CD8-positive, alpha-beta memory T cell (primary cell): ENCODE measurements at places on chromosomes 13 and 19. TPM values are rescaled to one million over a fixed set of nuclear protein-coding genes. Genes with fewer than 3 reads are reported as not detected.

GRCh38 chr19:40673397-40673796, 17.1 kb downstream of the NUMBL start:
- DNase-seq = no peak

DNA sequence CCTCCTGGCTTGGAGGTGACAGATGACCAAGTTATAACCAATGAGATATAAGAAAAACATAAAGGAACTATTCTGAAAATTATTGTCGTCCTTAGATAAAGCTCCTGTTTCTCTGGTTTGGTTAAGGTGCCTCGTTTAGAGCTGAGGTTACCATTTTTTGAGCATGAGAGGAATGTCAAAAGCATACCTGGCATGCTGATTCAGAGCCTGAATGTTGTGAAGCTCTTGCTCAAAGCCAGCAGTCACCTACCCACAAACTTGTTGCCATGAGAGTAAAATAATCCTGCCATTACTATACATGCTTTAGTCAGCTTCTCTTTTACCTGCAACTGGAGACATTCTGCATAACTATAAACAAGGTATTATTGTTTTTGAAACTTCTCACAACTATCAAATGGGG, 1116.2 kb downstream of the DIAPH3 start:
- no peak for DNase-seq

- no peak for DNase-seq
Measured at GRCh38 chr13:61415058-61415721, 459 bp downstream of the PCDH20 start.

DNA sequence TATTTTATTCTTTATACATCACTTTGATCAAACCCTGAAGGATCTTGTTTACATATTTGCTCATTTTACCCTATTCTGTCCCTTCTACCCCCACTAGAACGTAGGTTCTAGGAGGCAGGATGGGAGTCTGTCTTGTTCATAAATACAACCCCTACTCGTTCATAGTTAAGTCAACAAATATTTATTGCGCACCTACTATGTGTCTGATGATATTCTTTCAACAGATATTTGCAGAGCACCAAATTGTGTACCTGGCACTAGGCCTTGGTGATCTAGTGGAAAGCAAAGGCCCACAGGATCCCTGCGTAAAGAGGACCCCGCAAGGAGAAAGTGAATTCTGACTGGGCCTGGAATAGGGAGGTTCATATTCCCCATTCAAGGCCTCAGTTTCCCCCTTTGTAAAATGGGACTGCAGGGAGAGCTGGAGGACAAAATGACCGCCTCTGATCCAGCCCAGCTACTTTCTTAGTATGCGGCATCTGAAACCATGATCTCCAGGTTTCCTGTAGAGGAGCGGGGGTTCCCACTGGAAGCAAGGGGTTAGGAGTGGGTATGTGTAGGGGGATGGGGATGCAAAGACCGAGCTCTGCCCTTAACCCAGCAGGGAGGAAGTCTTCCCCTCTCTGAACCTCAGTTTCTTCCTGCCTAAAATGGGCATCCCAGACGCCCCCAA, 534 bp upstream of the GEMIN7 start:
- DNase-seq = no peak

GRCh38 chr13:86409466-86410241, 610.4 kb upstream of the SLITRK6 start:
- no peak for DNase-seq

DNA sequence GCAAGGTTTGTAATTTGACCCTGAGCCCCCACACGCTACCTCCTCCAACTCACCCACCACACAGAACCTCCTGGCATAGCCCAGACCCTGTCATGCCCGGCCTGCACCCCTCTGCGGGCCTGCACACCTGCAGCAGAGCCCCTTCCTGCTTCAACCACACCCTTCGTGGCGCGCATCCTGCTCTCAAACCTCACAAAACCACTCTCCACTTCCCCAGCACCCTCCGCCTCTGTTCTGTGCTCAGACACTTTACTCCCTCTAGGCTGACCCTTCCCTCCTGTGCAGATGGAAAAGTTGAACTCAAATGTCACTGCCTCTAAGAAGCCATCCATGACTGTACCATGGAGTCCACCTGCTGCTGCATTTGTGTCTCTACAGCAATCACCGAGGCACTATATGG, 28.5 kb downstream of the FAAP24 start:
- DNase-seq = no peak

DNA sequence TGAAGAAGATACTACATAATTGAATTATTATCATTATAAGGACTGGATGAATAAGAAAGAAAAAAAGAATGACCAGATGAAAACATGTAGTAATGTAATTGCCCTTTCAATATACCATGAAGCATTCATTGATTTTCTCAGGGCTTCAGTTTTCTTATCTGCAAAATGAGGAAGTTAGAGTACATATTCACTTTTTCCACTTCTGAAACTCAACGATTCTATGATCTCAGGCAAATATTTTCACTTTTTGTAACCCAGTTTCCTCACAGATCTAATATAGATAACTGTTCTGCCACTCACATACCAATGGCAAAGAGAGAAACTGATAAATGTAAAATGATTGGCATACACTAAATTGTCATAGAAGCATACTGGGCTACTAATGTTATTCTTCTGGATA, 856.6 kb upstream of the KLHL1 start:
- DNase-seq = no peak

DNA sequence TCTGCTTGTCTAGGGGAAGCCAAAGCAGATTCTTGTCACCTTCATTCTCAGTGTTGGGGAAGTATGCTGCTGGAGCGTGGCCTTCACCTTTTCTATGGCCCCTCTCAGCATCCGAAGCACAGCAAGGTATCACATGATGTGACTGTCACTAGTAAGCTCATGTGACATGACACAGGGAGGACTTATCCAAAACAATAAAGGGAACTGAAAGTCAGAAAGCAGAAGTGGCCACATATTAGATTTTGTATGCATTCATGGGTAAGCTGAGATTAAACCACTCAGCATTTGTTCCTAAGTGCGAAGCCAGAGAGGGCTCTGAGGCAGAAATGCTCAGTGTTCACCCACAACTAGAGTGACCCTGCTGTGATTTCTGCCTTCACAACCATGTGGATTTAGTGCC, 72.8 kb upstream of the PCDH8 start:
- no peak for DNase-seq

GRCh38 chr19:1361601-1362386, 21.9 kb upstream of the NDUFS7 start:
- no peak for DNase-seq

DNA sequence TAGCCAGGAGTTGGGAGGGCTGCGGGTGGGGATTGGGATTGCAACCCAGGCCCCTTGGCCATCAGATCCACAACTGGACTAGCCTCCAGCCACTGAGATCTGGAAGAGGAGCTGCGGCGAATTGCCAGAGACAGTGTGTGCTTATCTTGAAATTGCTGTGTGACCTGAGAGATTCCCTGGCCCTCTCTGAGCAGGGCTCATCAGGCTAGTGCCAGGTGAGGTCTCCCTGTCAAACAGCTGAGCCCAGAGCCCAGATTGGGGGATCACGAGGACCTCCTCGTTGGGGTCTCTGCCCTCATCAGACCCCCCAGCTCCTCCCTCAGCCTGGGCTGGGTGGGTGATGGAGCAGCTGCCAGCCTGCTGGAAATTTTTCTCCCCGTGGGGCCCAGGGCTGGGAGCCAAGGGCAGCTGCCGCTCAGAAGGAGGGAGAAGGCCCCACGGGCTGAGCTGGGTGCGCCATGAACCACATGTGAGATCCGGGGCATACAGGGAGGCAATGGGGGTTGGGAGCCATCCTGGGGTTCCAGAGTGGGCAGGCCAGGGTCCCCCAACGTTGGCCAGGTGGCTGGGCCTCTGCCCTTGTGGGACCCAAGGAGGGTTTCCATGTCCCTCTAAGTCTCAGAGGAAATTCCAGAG, 7.2 kb downstream of the FUT5 start:
- no peak for DNase-seq

- no peak for DNase-seq
Measured at GRCh38 chr13:49466292-49466838, 22.3 kb downstream of the SETDB2 start.

DNA sequence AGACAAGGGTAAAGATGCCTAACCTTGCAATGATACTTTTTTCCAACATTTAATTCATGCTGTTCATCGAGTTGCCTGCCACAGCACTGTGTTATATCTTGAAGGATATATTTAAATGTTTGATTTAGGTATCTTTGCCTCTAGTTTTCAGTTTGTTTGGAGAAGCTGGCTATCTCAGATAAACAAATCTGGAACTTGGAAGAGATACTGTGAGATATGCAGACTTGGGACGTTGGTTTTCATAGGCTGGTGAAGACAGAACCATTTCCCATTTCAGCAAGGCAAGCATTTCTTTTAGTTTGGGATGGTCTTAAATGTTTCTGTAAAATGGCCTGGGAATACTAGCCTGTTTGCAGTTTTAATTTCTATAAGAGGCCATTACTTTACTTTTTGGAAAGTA, 3.3 kb downstream of the RNASEH2B start:
- DNase-seq = no peak

DNA sequence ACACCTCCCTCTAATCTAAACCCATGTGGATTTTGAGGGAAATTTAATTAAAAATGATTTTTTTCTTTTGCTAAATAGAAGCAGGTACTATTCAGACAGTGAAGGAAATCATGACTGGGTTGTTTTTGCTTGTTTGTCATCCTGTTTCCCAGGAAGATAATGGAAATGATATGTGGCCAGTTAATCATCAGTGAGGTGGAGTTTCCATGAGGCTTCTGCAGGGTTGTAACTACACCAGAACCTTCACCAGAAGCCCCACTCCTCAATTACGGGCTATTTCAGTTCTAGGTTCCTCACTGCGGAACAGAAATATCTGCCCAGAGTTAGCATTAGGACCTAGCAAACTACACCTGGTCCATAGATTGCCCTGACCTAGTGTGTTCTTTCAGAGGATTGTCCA, 394.0 kb downstream of the DLEU7 start:
- no peak for DNase-seq

DNA sequence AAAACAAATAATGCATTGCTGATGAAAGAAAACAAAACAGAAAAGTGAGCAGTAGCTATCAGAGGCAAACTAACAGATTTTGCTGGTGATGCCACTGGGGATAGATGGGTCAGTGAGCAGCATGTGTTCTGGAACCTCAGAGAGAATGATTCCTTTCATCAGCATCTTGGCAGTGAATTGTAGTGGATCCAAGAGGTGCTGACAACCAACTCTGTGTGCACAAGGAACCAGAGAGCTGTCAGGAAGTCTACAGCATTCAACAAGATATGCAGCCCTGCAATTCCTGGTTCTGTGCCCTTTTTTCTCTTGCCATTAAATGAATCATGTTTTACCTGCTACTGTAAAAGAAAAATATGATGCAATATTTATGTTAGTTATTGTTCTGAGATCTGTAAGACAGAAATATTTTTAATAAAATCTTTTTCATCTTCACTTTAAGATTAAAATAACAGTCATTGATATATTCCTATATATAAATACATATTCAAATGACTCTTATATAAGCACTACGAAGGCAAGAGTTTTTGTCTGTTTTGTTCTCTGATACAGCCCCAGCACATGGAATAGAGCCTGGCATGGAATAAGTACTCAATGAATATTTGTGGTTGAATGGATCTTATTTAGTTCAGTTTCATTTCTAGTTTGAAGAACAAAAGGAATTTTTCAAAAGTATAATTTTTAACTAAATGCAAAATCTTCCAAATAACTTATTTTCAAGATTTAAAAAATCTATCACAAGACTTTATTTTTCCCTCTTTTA, 80.8 kb downstream of the FREM2 start:
- no peak for DNase-seq

DNA sequence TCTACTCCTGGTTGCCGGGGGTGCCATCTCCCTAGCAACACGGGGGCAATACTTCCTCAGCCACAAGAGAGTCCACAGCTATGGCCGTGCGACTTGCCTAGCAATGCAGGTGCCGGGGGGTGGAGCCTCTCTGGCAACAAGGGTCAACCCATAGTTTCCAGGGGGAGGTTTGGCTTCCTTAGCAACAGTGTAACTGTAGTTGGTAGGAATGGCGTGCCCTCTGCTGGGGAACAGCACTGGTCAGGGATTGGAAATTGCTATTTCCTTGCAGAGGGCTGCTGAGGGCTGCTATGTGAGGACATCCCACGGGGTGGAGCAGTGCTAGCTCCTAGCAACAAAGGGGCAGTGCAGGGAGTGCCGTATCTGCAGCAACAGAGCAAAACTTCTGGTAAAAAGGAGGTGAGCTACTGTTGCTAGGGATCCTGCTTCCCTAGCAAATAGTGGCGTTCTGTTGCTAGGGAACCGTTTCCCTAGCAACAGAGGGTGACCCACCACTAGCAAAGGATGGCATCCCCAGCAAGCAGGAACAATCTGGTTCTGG, 7.0 kb upstream of the TMC4 start:
- DNase-seq = no peak

DNA sequence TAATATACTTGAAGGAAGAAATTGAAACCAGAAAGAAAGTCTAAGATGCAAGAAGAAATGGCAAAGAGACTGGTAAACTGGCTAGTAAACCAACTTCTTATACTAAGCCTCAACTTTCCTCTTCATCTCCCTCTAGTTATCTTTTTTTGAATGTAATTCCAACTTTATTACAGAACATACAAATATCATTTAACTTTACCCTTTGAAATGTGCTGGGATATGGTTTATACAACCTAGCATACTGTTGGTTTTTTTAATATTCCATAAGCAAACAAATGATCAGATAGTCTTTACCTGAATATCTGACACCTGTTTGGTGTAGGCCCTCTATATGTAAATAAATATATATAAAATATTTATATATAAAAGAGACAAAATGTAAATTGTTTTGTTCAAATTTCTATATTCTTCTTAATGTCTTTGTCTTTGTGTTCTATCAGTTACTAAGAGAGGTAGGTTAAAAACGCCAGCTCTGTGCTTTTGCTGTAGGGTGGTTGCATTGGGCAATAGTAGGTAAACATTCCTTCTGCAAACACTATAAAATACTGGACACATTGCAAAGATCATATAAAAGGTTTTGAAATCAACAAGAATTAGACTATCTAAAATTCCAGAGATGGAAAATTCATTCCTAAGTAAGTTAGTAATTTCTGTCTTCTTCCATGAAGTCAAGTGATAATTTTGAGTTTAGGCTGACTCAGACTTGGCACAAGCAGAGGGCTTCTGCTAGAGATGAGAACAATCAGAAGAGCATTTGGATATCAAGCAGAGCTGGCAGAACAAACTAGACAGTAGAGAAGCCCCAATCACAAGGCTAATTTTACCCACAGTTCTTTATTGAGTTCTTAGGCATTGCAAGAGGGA, 383.3 kb downstream of the RFC3 start:
- no peak for DNase-seq

GRCh38 chr19:50490991-50491472, 14.4 kb upstream of the GARIN5A start:
- DNase-seq = no peak

SIGLEC5 gene
- total RNA-seq = 0.13 TPM

C13orf46 gene
- total RNA-seq = 1.8 TPM

GPR12 gene
- total RNA-seq = not detected

CBY2 gene
- not detected for total RNA-seq

KLK11 gene
- not detected for total RNA-seq

GRIN3B gene
- total RNA-seq = not detected

ZNF836 gene
- 10.6 TPM for total RNA-seq

CAPN12 gene
- 5.3 TPM for total RNA-seq

PBX4 gene
- total RNA-seq = 15.0 TPM

ADGRE2 gene
- total RNA-seq = 0.55 TPM
